Dermis blood vessel endothelial cell (primary cell): ENCODE measurements at places on chromosomes 11 and 22. TPM values are rescaled to one million over a fixed set of nuclear protein-coding genes. Genes with fewer than 3 reads are reported as not detected.

TLCD5 gene
- total RNA-seq = 6.3 and 8.5 TPM in 2 replicates

OR5T1 gene
- total RNA-seq = not detected in 2 replicates

GSTT4 gene
- total RNA-seq = not detected in 2 replicates

KDM4E gene
- total RNA-seq = not detected in 2 replicates

C11orf97 gene
- not detected in 2 replicates for total RNA-seq

CDC42BPG gene
- 0.34 and 0.37 TPM in 2 replicates for total RNA-seq

IFT27 gene
- total RNA-seq = 11.1 and 19.4 TPM in 2 replicates
